ENCODE measurements at places on chromosomes 3 and 15.

DNA sequence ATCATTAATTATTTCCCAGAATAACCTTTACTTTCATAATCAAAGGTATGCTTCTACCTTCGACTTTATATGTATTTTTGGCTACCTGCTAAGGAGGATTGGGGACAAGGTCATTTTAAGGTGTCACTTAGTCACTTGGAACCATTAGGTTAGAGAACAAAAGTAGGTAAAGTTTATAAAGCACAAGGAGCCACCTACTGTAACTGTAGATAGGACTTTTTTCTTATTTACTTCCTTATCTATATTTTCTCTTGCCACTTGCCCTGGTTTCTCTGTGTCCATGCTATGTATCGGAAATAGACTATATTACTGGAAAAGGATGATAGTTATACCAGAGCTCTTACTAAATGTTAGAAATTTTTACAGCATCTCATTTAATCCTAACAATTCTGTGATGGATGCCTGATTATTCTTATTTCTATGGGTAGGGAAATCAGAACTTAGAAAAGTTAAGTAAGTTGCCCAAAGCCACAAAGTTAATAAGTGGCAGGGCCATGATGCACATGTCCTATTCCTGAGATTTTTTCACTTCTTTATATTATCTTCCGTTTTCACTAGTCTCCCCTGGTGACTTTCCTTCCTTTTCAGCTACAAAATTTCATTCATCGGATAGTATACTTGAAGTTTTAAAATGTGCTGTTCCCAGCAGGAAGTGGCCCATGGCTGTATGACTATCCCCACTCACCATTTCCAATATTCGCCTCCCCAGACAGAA, 132.5 kb downstream of the CMSS1 start:
- no peak for DNase-seq

GRCh38 chr3:126155280-126155640, 25.1 kb downstream of the ALDH1L1 start:
- no peak for DNase-seq

DNA sequence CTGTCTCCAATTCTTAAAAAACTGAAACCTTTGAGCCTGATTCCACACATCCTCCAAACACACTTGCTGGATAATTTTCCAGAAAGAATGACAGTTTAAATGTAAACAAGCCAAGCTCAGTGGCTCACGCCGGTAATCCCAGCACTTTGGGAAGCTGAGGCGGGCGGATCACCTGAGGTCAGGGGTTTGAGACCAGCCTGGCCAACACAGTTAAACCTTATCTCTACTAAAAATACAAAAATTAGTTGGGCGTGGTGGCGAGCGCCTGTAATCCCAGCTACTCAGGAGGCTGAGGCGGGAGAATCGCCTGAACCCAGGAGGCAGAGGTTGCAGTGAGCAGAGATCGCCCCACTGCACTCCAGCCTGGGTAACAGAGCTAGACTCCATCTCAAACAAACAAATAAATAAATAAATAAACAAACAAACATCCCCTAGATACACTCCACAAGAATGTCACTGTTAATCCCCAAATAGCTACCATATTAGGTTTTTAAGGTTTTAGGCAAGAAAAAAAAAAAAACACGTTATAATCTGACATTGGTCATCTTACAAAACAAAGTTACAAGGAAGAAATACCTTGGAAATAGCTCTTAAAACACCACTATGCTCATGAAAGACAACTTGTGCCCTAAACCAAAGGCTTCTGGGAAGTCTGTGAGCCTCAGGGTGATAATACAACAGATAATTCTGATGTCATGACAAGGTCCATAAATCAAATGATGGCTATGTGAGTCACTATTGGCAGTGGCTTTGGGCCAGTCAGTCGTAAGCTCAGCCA, 13.2 kb downstream of the TNIK start:
- DNase-seq: no peak

GRCh38 chr3:126447456-126448106, 28.1 kb downstream of the ZXDC start:
- no peak for DNase-seq
